ENCODE measurements at places on chromosomes 7 and 10. TPM values are rescaled to one million over a fixed set of nuclear protein-coding genes. Genes with fewer than 3 reads are reported as not detected.

DNA sequence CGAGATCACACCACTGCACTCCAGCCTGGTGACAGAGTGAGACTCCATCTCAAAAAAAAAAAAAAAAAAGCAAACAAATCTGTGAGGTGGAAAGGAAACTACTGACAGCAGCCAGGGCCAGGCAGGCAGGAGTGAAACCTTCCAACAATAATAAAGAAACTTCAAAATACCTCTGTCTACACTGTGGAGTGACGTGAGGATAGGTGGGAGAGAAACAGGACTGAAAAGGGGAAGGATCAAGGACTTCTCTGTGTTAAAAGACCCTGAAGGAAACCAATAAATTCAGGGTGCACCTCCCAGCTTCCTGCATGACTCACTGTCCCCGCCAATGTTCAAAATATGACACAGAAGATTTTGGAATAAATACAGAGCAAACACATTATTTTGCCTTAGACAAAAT lies 82.9 kb downstream of the KIAA1549 start:
- no peak for DNase-seq

DNA sequence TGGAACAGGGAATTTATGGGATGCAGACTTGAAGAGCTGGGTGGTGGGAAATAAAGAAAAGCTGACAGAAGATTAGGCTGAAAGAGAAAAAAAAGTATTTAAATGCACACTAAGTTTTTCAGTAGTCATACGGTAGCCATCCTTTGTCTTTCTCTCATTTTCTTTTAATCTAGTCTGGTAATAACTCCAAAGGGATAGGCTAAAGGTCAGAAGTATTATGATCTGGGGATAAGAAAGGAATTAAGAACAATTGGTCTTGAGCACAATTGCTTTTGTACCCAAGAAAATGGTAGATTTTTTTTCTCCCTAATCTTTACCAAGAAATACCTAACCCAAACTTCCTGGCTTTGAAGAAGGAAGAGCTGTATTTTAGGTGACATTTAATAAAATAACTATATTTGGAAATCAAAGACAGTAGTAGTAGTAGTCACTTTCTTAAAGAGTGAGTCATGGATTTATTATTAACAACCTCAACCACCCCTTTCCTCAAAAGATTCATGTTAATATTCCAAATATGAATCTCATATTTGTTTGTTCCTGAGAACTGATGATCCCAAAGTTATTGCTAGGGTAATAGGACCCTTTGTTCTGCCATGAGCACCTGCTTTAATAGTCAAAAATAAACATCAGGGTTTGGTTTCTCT lies 120.2 kb upstream of the ODAD2 start:
- no peak for DNase-seq

DNA sequence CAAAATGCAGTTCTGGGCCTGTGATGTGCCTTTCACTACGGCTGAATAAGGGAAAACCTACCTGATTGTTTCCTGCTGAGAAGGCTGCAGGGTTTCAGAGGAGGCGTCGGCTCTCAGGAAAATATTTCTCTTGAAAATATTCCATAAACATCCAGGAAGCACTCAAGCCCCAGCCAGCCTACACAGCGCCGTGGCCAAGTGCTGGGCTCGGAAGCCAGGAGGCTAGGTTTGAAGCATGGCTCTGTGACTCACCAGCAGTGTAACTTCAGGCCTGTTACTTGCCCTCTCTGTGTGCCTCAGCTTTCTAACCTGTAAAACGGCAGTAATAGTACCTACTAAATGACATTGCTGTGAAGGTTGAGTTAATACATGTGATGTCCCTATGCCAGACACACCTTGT lies 399.1 kb downstream of the GATA3 start:
- no peak for DNase-seq

DNA sequence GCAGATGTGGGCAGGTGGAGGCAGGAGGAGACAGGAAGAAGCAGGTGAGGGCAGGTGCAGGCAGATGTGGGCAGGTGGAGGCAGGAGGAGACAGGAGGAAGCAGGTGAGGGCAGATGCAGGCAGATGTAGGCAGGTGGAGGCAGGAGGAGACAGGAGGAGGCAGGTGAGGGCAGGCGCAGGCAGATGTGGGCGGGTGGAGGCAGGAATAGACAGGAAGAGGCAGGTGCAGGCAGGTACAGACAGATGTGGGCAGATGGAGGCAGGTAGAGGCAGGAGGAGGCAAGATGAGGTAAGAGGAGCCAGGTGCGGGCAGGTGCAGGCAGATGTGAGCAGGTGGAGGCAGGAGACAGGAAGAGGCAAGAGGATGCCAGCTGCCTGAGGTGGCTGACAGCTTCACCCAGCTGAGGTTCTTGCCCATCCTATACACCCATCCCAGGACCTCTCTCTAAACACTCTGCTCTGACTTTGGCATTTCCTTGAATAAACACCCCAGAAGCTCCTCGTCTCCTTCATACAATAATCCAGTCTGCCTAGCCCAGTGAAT lies 33.0 kb downstream of the PTPRE start:
- no peak for DNase-seq

The DNA2 gene
- total RNA-seq: 51.2 TPM

DNA sequence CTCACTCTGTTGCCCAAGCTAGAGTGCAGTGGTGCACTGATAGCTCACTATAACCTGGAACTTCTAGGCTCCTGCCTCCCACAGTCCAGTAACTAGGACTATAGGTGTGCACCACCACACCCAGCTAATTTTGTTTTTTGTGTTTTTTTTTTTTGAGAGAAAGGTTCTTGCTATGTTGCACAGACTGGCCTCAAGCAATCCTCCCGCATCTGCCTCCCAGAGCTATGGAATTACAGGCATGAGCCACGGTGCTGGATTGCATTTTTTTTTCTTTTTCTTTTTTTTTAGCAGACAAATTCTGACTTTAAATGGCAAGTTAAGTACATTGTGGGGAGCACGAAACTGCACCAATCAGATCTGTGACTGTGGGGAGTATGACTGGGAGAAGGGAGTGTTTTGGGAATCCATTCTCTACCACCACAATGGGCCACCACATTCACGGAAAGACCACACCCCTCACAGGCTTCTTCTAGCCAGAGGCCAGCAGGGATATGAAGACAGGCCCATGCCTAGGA lies 58.1 kb upstream of the MSMB start:
- DNase-seq: no peak

The SFTPA1 gene
- total RNA-seq: not detected

DNA sequence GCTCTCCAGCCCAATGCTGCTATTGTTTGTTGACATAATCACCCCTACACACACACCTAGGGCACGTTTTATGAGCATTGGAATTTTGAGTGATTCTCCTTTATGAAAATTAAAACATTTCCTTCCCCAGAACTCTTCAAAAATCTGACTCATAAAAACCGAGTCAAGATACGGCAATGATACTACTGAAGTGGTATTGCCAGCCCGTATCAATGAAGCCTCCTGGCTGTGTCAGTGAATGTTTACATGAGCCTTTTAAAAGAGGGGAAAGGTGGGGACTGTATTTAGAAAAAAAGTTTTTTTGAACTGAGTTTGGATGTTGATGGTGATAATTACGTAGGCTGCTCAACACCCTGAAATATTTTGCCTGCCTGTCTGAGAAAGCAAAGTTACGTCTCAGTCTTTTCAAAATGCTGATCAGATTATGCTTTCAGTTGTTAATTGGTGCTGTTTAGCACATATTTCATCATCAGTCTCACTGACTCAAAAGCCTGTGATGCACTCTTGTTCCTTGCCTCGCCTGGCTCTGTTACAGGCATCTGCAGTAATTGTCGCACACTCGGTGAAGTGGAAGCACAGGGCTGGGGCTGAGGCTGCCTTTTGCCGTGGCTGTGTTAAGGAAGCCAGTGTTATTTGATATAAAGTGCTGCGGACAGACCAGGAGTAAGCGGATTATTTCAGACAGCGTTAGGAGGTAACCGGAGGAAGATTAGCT lies 157.4 kb upstream of the TCF7L2 start:
- DNase-seq: no peak

DNA sequence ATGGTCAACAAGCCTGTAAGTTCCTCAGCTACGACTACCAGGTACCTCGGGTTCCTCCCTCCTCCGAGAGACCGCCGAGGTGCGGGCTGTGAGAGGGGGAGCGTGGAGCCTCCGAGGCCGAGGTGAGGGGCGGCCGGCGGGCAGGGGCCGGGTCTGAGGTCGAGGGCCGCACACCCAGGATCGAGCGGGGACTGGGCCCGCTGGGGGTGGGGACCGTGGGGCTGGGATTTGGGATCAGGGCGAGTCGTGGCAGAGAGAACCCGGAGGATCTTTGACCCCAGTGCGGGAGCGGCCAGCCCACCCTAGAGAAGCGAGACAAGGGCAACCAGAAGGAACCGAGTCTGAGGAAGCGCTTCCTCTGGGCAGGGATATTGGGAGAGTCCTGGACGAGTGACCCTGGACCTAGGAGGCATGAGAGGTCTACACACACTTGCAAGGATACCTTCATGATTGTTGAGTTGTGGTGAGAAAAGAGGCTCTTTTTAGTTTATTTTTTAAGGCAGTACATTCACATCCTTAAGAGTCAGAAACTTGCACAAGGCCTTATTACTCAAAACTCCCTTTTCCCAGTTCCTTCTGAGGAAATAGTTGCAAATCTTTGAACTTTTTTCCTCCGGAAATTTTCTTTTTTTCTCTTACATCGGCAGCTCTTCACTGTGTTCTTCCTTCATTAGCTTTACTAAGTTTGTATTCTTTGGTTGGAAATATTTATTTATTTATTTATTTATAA lies 395 bp downstream of the ZNF487 start:
- no peak for DNase-seq

DNA sequence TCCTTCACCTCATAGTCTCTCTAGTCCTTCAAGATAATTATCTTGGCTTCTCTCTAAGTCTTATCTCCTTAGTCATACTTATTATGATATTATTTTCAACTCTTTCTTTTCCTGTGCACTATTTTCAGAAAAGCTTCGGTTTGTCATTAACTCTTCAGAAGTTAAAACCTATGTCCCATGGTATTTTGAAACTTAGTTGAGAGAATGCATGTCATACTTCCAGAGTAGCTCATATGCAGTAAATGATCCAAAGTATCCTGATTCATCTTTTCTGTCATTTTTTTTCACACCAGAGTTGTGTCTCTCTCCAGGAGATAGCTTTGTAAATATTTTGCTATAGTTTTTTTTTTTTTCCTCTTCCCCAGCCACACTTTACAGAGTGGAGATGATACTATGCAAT lies 1008.6 kb downstream of the NRG3 start:
- DNase-seq: no peak

GRCh38 chr10:100828738-100829096 lies 83.3 kb downstream of the PAX2 start:
- DNase-seq: peak; percentile 15

DNA sequence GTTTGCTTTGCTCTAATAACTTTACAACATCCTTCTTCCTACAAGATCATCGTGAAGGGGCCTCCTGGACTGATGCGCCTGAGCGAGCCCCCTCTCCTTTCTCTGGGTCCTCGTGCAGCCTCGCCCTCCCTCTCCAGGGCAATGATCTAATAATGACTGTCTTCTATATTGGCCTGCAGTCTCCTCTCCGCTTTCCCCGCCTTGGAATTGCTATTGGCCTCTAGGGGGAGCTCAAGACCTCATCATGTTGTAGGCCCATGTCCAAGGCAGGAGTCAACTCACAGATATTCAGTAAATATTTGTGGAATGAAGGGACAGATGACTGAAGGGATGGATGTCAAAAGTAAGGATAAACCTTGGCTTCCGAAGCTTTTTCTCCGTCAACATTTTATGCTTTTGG lies 1180.3 kb downstream of the TYW1 start:
- peak; percentile 60 for DNase-seq

DNA sequence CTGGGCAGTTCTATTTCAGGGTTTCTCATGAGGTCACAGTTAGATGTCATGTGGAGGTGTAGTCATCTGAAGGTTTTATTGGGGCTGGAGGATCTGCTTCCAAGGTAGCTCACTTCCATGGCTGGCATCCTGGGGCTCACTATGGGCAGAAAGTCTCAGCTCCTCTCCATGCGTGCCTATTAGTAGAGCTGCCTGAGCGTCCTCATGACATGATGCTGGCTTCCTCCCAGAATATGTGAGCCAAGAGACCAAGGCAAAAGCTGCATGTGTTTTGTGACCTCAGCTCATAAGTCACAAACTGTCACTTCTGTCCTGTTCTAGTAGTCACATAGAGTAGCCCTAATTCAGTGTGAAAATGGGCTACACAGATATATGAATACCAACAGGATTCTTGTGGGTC lies 524.4 kb downstream of the SUGCT start:
- no peak for DNase-seq

GRCh38 chr7:150941351-150942000 lies 36.6 kb downstream of the KCNH2 start:
- no peak for DNase-seq

DNA sequence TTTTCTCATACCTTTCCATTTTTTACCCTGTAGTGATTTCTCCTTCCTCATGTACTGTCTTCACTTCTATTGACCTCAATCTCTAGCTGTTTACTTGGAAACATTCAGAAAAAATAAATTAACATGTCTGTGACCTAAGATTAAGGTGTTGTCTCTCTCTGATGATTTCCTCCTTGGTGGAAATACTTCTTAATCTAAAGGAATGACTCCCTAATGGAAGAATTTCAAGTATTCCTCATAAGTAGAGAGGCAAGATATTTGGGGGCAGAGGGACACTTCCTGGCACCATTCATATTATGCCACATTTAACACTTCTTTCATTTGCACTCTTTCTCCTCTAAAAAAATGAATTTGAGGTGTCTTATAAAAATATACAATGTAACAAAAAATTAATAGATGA lies 202.8 kb downstream of the NEBL start:
- no peak for DNase-seq

The CPXM2 gene
- total RNA-seq: not detected

DNA sequence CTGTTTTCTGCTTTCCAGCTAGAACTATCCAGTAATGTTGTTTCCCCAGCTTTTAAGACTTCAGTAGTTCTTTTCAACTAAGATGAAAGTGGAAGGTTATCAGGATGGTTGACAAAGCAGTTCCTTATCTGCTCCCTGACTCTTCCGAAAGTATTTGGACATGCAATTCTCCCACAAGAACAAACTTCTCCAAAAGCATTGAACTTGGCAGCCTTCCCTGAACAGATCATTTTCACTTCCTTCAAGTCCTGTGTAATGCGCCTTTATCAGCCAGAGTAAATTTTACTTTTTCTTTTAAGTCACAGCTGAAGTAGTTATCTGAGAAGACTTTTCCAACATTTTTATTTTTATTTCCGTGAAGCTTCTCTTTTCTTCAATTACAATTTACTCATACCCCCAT lies 39.7 kb downstream of the CDC14C start:
- no peak for DNase-seq

The TAF3 gene
- total RNA-seq: 12.0 TPM

DNA sequence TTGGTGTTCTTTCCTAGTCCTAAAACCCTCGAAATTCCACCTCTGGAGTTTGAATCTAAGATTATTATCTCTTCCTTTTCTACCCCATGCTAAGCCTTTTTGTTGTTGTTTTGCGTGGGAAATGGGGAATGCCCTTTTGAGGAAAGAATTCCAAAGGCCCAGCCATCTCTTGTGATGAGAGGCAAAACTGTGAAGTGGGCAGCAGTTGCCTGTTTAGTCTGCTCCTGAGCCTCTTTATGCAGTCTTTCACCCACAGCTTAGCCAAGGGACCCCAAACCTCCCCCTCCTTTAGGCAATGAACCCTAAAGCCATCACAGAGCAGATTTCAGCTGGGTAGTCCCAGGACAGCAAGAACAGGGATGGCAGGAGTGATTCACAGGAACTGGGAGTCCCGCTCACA lies 95.5 kb downstream of the DNMBP start:
- no peak for DNase-seq

GRCh38 chr10:43044961-43045621 lies 31.8 kb upstream of the RET start:
- no peak for DNase-seq

- no peak for DNase-seq
Observed at GRCh38 chr10:20922451-20922850, 25.3 kb upstream of the NEBL start.

- DNase-seq: no peak
Observed at GRCh38 chr7:116698930-116699721, 27.1 kb downstream of the MET start.

The MMD2 gene
- total RNA-seq: not detected
